Progenitor cell of endocrine pancreas (in vitro differentiated cells): ENCODE measurements at places on chromosomes 6 and 20. TPM values are rescaled to one million over a fixed set of nuclear protein-coding genes. Genes with fewer than 3 reads are reported as not detected.

The AHI1 gene
- 34.5 and 38.3 TPM in 2 replicates for total RNA-seq

The BMP7 gene
- 28.4 and 35.4 TPM in 2 replicates for total RNA-seq

The PHACTR3 gene
- 1.1 and 1.4 TPM in 2 replicates for total RNA-seq

The GNAS-AS1 gene
- 4.3 and 4.4 TPM in 2 replicates for total RNA-seq

The SULF2 gene
- 94.5 and 104 TPM in 2 replicates for total RNA-seq

DNA sequence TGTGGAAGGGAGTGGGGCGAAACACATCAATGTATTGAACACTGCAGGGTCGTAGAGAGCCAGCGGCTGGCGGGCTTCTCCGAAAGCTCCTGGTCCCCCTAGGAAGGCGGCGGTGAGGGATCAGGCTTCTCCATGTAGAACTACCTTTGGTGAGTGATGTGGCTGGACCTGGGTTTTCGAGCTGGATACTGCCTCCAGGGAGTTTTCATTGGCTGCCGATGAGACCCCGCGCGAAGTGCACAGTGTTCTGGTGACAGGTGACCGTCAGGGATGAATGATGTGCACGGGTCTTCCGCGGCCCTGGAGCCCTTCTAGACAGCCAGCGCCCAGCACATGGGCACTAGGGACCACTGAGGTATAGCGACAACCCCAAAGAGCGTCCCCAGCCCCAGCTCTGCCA, 16.4 kb downstream of the ABT1 start:
- peaks cover 58% of the 10 kb centered on the region for H3K27me3 ChIP-seq
- DNase-seq, result no peak
- no peaks in the 10 kb centered on the region for H3K36me3 ChIP-seq
- H3K27ac ChIP-seq, result no peak overlapping the region

DNA sequence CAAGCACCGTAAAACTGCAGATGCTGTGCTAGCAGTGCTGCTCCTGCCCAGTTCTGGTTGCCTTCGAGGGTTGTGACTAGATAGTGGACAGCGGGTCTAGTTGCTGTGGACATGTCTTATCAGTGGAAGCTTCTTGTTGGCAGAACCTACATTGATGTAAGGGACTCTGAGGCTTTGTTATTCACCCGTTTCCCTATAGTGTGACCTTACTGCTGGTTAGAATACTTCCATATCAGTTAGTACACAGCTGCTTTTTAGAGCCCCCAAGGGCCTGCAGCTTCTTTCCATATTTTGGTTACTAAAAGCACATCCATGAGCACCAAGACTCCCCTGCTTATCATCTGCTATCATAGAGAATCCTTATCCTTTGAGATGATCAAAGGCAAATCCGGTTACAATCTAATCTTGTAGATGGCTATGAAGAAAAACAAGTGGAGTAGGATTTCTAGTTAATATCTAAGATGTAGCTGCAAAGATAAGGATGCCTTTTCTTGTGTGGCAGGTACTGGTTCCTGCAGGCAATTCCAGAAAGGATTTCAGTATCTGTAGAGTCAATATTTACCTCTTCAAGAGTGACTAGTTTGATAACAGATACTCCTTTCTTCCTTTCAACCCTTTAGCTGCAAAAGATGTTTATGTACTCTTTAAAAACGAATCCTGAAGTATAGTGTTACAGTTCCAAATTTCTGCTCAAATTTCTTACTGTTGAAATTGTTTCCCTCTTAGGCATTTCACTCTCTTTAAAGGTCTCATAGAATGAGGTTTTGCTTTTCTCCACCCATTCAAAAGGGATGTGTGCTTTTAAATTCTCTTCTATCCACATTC, 163.6 kb downstream of the JARID2 start:
- H3K4me1 ChIP-seq, result peaks cover 36% of the 10 kb centered on the region
- H3K4me3 ChIP-seq, result no peak overlapping the region
- H3K27ac ChIP-seq, result peak overlapping the region; percentile 76
- H3K36me3 ChIP-seq, result peaks cover 21% of the 10 kb centered on the region
- no peak for DNase-seq

GRCh38 chr6:91646649-91647048, 1059.8 kb upstream of the MAP3K7 start:
- no peaks in the 10 kb centered on the region for H3K4me1 ChIP-seq
- H3K27me3 ChIP-seq, result no peaks in the 10 kb centered on the region
- H3K27ac ChIP-seq, result no peak overlapping the region
- no peaks in the 10 kb centered on the region for H3K36me3 ChIP-seq
- DNase-seq, result no peak
- H3K4me3 ChIP-seq, result no peak overlapping the region

DNA sequence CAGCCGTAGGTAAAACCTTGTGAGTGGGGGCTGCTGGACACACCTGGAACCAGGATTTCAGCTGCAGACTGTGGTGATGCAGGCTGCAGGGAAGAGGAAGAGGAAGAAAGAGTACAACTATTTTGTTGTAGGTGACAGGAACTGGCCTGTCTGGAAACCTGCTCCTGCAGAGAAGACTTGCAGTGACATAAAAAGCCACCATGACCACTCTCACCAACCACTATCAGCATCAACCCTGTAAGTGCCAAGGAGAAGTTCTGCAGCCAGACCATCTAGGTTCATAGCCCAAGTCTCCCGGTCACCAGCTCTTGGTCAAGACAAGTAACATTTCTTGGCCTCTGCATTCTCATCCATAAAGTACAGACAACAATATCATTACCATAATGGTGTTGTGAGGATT, 91.2 kb downstream of the PREX1 start:
- no peak overlapping the region for H3K4me3 ChIP-seq
- peaks cover 2% of the 10 kb centered on the region for H3K4me1 ChIP-seq

- H3K4me3 ChIP-seq, result no peak overlapping the region
- peaks cover 19% of the 10 kb centered on the region for H3K36me3 ChIP-seq
- no peaks in the 10 kb centered on the region for H3K27me3 ChIP-seq
- no peaks in the 10 kb centered on the region for H3K4me1 ChIP-seq
These were observed 13.8 kb downstream of the RNASET2 start for GRCh38 chr6:166942393-166943168.
